ENCODE measurements at places on chromosomes 11 and 22.

DNA sequence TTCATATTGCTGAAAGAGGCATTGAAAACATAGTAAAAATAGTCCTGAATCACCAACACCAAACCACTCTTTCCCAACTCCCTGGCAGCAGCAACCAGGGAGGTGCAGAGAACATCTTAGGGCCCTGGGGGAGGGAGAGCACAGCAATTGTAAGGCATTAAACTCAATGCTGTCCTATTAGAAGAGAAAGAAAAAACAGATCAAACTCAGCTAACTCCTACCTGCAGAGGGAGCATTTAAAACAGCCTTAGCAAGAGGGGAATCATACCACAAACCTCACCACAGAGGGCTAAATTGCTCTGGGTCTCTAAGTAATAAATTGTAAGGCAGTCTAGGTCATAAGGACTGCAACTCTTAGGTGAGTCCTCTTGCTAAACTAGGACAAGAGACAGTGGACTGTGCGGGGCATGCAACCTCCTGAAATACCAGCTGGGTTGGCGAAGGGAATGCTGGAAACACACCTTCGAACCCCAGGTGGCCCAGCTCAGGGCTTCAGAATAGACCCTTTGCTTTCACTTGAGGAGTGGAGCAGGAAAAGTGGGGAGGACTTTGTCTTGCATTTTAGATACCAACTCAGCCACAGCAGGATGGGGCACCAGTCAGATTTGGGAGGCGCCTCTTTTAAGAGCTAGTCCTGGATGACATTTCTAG lies 697.1 kb upstream of the FAT3 start:
- no peak for DNase-seq

DNA sequence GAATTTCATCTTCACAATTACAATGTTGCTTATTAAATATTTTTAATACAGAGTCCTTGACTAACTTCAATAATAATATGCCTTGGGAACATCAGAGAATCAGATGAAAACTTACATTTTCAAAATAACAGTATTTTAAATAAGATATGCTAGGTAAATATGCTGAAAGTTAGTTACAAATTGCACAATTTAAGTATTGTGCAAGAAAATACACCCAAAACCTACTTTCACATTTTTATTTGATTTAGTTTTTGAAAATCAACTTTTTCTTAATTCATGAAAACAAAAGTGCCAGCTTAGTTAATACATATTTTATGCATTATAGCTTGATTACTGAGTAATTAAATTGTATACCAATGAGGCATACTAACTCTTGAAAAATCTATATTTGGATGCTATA lies 76.8 kb downstream of the SOX6 start:
- no peak for DNase-seq

DNA sequence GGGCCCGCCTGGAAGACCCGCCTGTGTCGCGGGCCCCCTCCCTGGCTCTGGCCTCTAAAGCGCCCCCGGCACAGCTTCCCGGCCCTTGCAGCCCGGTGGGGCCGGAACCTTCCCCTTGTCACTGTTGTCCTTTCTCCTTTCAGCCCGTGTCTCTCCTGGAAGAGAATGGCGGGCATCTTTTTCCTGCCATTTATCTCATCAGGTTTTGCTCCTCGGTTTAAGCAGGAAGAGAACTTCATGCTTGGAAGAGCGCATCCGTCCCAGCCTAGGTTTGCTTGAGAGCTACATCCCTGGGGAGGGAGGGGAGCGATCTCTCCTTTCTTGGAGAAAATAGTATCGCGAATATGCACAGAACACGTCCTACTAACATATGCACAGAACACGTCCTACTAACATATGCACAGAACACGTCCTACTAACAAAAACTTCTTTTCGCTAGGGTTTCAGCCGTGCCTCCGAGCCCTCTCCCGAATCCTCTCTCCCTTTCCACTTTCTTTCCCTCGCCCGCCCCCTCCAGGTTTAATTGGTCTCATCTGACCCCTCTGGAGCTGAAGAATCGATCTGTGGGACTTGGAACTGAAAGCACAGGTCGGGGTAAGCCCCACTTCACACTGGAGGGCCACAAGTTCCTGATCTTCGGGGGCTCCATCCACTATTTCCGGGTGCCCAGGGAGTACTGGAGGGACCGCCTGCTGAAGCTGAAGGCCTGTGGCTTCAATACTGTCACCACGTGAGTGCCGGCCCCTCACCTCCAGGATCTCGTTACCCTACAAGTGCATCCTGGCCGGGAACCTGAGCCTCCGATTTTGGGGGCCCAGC lies 1.2 kb downstream of the GLB1L3 start:
- no peak for DNase-seq

DNA sequence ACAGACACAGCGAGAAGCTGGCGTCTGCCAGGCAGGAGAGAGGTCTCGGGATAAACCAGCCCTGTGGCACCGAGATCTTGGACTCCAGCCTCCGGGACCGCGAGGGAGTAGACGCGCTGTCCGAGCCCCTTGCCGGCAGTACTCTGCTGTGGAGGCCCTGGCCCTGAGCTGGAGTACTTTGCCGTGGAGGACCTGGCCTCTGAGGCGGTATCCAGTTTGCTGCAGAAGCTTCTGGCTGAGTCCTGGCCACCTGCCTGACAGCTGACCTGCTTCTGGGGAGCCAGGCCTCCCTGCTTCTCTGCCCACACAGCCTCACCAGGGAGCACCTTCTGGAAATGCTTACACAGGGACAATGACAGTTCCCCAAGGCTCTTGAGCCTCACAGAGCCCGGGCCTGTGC lies 31.6 kb upstream of the CARS1 start:
- DNase-seq = peak; percentile 6

- DNase-seq = no peak
Measured at GRCh38 chr11:78898266-78898775, 323.7 kb upstream of the NARS2 start.

All from AG20443 (cell line).